AG04449 (cell line): ENCODE measurements at places on chromosomes 5 and 9.

- peak; percentile 21 for DNase-seq
Measured at GRCh38 chr9:97510797-97511654, 9.6 kb downstream of the TMOD1 start.

DNA sequence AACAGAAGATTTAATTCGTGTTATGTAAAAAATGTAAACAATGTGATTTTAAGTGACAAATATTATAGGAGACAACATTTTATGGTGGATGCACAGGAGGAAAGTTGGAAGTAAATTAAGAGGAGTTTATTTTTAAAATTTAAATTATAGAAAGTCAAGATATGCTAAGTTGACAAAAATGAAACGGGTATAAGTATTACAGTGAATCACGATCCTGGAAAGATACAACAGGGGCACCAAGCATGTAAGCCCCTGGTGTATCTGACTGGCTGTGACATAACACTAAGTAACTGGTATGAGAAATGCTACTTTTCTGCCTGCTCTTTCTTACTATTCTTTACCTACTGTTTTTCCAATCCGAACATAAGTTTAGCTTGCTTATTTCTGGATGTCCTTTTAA is 419.8 kb upstream of the CHD1 start:
- DNase-seq: no peak

- no peak for DNase-seq
Measured at GRCh38 chr9:124357721-124358361, 57.4 kb downstream of the PSMB7 start.

GRCh38 chr9:129436751-129437625 is 183.9 kb downstream of the C9orf50 start:
- no peak for DNase-seq

- DNase-seq: no peak
Measured at GRCh38 chr5:68954618-68954910, 139.2 kb upstream of the SLC30A5 start.

GRCh38 chr9:137959641-137960411 is 82.2 kb downstream of the CACNA1B start:
- DNase-seq: no peak

GRCh38 chr9:126980231-126980630 is 65.6 kb downstream of the RALGPS1 start:
- no peak for DNase-seq
